Pulmonary artery endothelial cell (primary cell): ENCODE measurements at places on chromosomes 5 and 9. TPM values are rescaled to one million over a fixed set of nuclear protein-coding genes. Genes with fewer than 3 reads are reported as not detected.

GRCh38 chr5:122153774-122154173, 24.4 kb downstream of the ZNF474 start:
- no peak for DNase-seq

GRCh38 chr9:12185856-12186255, 507.3 kb upstream of the TYRP1 start:
- no peak for DNase-seq

DNA sequence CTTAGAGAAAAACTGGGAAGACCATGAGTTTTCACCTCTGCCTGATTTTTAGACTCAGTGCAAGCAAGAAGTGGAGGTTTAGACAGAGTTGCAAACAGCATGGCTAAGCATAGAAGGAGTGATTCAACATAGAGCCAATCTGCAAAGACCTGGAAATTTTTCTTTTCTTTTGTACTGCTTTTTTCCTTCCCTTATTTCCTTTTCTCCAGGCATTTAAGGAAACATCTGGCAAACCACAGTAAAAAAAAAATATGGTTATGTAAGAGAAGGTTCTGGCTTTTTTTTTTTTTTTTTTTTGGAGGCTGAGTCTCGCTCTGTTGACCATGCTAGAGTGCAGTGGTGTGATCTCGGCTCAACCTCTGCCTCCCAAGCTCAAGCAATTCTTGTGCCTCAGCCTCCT, 16.6 kb upstream of the DCAF12 start:
- DNase-seq = no peak

The MEIKIN gene
- 0.07 TPM in 1 of 2 replicates, not detected in the other for total RNA-seq

DNA sequence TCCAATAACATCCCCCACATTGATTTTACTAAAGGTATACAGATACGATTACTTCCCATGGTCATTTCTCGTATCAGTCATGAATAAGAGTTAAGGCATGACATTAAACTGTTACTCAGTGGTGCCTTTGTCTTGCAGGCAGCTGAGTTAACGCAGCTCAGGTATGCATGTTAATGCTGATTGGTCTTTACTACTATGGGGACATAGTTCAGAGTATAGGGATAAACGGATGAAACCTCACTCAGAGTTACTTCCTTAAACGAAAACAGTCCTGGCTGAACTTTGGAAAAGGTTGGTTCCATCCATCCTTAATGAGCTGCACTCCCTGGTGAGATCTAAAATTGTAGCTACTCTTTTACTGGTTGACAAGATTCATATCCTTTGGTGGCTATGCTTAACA, 87.0 kb downstream of the ACTL7B start:
- no peak for DNase-seq
